GM12865 (cell line): ENCODE measurements at places on chromosomes 12 and 14.

GRCh38 chr14:32259368-32260013 lies 56.4 kb upstream of the RNU6-8 start:
- peak; percentile 84 for DNase-seq

DNA sequence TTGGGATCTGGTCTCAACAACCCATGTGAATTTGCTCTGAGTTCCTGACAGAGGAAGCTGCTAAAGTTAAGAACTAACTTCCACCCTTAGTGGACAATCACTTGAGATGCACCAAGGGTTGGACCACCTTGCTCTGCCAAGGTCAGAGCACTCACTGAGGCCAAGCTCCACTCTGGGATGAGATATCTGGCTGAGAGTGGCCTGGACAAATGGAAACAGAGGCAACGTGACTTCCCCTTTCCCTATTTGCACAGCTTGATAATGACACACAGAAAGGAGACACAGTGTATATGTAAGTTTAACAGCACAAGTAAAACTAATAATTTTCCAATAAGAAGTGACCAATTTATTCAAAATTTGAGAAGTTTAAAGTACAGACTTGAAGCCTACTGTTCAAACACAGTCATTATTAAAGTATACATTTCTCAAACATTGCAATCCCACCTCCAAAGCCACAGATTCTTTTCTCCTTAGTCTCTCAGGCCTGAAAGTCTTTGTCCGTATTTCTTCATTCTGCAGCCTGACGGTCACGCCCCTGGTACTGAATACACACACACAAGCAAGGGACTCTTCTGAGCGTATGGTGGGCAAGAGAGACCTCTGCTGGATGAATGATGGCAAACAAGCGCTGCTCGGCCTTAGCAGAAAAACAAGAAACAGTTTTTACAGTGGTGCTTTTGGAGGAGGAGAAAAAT lies 28.6 kb downstream of the TMEM30B start:
- peak; percentile 86 for DNase-seq

- peak; percentile 60 for DNase-seq
These were observed at the start of gene FLVCR2 for GRCh38 chr14:75578102-75578785. Gene FLVCR2, plus strand, starts transcription at chr14:75578620. Its CDS starts 353 bp downstream, at chr14:75578973.

- no peak for DNase-seq
These were observed 1.1 kb downstream of the WDR20 start for GRCh38 chr14:102140750-102141145.

- no peak for DNase-seq
These were observed 160.1 kb downstream of the TMX1 start for GRCh38 chr14:51400139-51400538.

GRCh38 chr12:101923045-101923718 lies 45.8 kb downstream of the DRAM1 start:
- DNase-seq, result no peak

- peak; percentile 64 for DNase-seq
These were observed 22.2 kb upstream of the OVCH1 start for GRCh38 chr12:29519585-29520182.

GRCh38 chr14:57275023-57275664 lies 6.4 kb downstream of the AP5M1 start:
- no peak for DNase-seq

- no peak for DNase-seq
These were observed 29.8 kb downstream of the KCNA1 start for GRCh38 chr12:4939418-4940023.

DNA sequence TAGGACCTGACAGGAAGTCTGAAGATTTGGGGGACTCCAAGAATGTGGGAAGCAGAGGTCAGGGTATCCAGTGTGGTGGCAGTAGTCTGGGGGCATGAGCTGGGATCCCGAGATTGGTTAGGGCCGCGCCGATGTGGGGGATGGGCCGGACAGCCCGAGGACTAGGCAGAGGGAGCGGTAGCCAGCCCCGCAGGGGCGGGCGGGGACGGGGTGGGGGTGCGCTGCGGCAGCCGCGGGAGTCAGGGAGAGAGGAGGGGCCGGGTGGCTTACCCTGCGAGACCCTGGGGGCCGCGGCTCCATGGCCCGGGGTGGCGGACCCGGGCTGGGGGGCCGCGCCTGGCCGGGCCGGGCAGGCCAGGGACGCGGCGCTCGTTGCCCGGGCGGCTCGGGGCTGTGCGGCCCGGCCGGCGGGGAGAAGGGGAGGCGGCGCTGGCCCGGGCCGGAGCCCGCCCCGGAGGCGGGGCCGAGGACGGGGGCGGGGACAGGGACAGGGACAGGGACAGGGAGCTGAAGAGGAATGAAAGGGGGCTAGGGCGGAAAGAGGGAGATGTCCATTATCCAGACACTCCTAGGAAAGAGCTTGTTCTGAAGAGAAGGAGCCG lies 5.6 kb downstream of the ZNF385A start:
- no peak for DNase-seq

DNA sequence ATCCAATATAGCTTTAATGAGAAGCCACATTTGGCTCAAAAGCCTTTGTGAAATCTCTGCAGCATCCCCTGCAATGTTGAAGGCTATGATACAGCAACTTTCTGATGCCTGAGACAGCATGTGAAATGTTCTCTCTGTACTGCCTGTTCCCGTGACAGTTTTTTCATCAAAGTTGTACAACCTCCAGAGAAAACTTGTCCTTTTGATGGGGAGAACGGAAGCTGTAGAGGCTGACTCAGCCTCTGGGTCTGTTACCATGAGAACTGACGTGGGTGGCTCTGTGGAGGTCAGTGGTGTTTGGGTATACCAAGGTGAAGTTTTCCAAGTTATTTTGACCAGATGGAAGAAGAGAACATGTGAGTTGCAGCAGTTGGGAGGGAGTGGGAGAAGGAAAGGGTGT lies 17.0 kb downstream of the SLC4A8 start:
- no peak for DNase-seq

DNA sequence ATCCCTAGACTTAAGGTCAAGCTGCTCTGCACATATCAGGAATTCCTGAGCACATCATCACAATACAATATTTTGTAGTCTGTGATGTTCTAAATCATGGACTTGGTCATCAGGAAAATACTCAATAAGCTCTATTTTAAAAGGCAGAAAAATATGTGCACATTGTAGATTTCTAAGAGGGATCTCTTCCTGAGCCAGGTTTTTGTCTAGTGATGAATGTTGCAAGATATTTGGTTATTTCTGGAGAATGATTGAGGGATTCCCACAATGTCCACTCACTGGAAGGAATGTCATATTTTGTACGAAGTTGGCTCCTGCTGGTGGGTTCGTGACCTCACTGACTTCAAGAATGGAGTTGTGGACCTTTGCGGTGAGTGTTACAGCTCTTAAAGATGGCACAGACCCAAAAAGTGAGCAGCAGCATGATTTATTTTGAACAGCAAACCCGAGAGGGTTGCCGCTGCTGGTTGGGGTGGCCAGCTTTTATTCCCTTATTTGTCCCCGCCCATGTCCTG lies 300.9 kb upstream of the DCN start:
- DNase-seq, result no peak

DNA sequence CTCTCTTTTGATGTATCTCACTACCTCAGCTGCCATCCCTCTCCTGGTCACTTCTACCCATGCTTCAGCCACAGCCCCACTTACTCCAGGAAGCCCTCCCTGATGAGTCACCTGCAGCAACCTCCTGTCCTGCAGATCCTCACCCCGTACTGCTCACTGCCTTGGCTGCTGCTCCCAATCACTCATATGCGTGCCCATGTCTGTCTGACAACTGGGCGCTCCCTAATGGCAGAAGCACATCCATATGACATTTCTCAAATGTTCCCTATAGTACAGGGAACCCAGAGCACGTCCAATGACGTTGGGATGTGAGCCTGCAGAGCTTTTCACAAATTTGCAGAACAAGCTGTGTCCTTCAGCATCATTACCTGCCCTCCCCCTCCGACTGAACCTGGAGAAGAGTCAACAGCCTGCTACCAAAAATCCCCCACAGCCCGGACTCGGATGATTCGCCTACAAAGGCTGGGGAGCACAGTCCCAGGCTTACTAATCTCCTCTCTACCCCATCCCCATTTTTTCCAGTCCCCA lies 90.0 kb downstream of the SINHCAF start:
- DNase-seq, result no peak

DNA sequence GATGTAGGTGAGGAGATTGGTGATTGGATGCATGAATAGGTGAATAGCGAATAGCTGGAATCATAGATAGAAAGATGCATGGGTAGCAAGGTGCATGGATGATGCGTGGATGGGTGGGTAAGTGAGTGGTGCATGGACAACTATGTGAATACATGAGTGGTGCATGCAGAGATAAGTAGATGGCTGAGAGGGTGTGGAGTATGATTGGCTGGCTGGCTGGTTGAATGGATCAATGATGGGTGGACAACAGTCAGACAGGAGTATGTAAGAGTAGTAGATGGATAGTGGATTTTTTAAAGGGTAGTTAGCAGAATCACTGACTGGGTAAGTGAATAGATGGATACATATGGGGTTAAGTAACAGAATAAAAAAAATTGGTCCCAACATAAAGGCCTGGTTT lies 33.9 kb downstream of the SERPINA3 start:
- no peak for DNase-seq

- DNase-seq, result no peak
These were observed 32.4 kb downstream of the HIGD1C start for GRCh38 chr12:50984586-50985298.

GRCh38 chr14:96187216-96188031 lies 17.2 kb upstream of the BDKRB2 start:
- no peak for DNase-seq

DNA sequence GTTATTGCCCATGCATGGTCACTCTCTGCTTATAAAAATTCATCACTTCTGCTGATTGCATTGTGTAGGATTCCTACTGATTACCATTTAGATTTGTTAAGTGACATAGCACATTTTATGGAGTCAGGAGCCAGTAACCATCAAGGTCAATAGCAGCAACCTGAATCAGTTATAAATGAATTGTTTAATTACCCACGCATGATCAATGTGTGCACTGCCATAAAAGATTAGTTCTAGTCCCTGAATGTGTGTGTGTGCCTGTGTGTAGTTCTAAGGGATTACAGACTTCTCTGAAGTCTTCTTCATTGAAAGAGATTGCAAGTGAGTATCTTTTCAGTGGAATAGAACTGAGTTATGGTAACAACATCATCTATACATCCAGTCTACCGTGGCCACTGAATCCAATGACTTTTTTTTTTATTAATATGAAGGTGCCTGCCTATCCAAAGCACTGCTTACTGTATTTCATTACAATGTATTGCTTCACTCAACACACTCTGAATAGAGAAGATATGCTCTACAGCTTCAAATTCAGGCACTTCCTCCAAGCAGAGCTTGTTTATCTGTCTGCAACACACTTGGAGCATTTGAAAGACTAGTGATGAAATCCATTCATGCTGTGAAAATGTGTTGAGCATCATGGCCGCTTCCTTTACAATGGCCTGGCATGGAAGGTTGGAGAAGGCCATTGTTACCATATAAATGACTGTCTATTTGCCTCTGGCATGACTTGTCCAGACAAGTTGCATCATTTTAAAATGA lies 381.7 kb downstream of the DIO2 start:
- no peak for DNase-seq

GRCh38 chr14:32808644-32809043 lies 130.0 kb upstream of the NPAS3 start:
- DNase-seq, result no peak

GRCh38 chr12:45327823-45328383 lies 112.0 kb downstream of the ANO6 start:
- no peak for DNase-seq
